ENCODE measurements at places on chromosomes 11 and 22.
A peak's percentile ranks its signal among the peaks of the same experiment; 100 is the strongest.

- no peak overlapping the region for H3K27ac ChIP-seq
- H3K4me1 ChIP-seq, result peaks cover 4% of the 10 kb centered on the region
- H3K4me3 ChIP-seq, result peak overlapping the region; percentile 62
- no peak for DNase-seq
- no peaks in the 10 kb centered on the region for H3K36me3 ChIP-seq
- peaks cover 8% of the 10 kb centered on the region for H3K27me3 ChIP-seq
These were observed 1.4 kb downstream of the CDKN1C start for GRCh38 chr11:2883979-2884815.

DNA sequence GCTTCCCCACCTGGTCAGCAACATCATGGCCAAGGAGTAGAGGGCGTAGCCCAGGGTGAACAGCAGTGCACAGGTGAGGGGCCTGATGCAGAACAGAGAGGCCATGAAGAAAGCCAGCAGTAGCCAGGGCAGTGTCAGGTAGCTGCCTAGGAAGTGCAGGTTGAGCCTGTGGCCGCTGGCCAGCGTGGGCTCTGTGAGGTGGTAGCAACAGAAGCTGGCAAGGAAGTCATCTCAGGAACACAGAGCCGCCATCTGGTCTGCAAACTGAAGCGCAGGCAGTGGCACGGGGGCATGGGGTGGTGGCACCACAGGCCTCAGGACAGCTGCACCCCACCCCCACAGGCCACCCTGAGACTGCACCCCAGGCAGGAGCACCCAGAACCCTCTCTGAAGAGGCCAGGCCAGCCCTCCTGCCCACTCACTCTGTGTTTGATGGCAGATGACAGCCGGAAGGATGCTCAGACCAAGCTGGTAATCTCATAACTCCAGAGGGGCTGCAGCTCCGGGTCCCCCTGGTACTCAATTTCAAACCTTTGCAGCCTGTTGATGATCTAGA, 95.3 kb downstream of the MED15 start:
- no peak for DNase-seq
- H3K36me3 ChIP-seq, result no peaks in the 10 kb centered on the region
- no peaks in the 10 kb centered on the region for H3K27me3 ChIP-seq

DNA sequence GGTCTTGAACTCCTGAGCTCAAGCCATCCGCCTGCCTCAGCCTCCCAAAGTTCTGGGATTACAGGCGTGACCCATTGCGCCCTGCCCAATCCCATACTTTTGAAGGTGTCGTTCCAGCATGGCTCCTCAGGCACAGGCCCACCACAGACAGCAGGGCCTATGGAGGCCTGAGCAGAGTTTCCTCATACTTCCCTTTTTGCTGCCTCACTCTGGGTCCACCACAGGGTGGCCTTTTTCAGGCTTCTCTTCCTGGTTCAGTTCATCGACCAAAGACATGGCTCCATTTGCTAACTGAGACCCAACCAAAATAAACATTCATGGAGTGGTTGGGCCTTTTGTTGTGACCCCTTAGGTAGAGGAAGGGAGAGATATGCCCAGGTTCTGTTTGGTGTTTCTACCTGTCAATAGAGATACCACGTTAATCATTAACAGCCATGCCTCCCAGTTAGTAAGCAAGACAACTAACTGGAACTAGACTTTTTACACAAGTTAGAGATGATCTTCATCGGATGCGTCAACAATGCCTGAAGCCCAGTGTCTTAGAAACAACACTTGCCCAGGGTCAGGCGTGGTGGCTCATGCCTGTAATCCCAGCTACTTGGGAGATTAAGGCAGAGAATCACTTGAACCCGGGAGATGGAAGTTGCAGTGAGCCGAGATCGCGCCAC, 35.1 kb downstream of the TRIOBP start:
- peak; percentile 80 for DNase-seq
- no peak overlapping the region for H3K4me3 ChIP-seq
- peak overlapping the region; percentile 81 for H3K27ac ChIP-seq

GRCh38 chr11:100705447-100705846, 18.4 kb downstream of the ARHGAP42 start:
- no peak overlapping the region for H3K27ac ChIP-seq
- no peaks in the 10 kb centered on the region for H3K36me3 ChIP-seq
- H3K4me3 ChIP-seq, result no peak overlapping the region
- DNase-seq, result no peak
- H3K27me3 ChIP-seq, result no peaks in the 10 kb centered on the region
- no peaks in the 10 kb centered on the region for H3K4me1 ChIP-seq

DNA sequence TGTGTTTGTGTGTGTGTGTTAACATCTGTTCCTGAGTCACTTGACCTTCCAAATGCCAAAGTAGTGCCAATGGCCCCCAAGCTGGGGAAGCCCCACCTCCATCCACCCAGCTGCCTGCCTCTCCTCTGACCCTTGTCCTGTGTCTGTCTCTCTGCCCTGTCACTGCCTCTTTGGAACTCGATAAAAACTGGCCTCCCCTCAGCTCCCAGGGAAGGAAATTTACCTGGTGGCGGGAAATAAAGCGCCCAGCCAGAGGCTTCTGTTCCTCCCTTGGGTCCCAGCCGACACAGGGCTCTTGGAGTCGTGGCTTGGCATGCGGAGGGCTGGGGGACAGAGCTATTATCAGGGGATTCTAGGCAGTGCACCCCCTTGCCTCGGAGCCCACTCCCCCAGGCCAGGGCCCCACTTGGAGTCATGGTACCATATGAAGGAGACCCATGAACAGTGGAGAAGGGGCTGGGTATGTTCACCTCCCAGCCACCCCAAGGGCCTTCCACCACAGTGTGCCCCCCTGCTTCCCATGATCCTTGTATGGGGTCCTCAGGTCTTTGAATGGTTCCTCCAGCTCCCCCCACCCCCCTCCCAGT, 6.2 kb downstream of the KCNC1 start:
- H3K36me3 ChIP-seq, result no peaks in the 10 kb centered on the region
- no peaks in the 10 kb centered on the region for H3K4me1 ChIP-seq
- no peak for DNase-seq
- H3K4me3 ChIP-seq, result no peak overlapping the region

DNA sequence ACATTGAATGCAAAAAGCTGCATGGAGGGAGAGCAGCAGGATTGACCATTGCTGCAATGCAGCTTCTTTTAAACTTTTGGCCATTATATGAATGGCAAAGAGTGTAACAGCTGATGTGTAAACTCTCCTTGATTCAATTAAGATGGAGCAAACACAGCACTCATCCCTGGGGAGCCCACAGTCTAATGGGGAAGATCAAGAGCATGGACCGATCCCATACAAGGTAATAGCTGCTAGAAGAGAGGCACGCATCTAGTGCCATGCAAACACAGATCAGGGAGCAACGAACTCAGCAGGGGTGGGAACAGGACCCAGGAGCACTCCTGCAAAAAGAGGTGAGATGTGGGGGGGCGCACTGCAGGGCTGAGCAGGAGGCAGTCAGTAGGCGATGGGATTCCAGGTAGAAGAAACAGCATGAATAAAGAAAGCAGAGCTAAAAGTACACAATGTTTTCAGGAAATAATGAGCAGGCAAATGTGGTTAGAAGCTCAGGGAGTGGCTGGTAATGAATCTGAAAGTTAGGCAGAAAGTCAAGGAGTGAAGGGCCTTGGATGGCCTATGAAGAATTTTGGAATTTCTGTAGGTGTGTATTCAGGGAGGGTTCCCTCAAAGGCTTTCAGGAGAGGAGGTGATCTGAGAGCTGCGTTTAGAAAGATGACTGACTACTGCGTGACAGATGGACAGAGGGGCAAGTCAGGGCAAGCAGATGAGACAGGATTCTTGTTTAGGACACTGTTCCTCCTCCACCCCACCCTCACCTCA, 17.2 kb upstream of the BMAL1 start:
- H3K27me3 ChIP-seq, result no peaks in the 10 kb centered on the region
- no peak overlapping the region for H3K4me3 ChIP-seq
- H3K27ac ChIP-seq, result no peak overlapping the region

DNA sequence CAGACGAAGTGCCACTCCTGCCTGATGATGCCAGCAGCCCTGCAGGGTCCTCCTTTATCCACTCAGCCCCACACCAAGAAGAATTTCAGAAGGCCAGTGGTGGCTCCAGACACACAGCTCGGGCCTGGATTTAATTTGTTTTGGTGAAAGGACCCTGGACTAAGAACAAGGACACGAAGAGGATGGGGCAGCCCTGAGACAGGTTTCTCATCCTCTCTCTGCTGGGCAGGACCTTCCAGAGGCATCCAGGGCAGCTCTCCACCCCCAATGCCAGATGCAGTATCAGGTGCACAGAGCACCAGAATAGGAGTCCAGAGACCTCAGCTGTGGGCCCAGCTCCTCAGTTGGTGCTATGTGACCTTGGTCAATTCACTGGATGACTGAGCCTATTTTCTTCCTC, 72.0 kb downstream of the TRIM29 start:
- H3K36me3 ChIP-seq, result no peaks in the 10 kb centered on the region
- no peak overlapping the region for H3K27ac ChIP-seq
- no peak for DNase-seq

DNA sequence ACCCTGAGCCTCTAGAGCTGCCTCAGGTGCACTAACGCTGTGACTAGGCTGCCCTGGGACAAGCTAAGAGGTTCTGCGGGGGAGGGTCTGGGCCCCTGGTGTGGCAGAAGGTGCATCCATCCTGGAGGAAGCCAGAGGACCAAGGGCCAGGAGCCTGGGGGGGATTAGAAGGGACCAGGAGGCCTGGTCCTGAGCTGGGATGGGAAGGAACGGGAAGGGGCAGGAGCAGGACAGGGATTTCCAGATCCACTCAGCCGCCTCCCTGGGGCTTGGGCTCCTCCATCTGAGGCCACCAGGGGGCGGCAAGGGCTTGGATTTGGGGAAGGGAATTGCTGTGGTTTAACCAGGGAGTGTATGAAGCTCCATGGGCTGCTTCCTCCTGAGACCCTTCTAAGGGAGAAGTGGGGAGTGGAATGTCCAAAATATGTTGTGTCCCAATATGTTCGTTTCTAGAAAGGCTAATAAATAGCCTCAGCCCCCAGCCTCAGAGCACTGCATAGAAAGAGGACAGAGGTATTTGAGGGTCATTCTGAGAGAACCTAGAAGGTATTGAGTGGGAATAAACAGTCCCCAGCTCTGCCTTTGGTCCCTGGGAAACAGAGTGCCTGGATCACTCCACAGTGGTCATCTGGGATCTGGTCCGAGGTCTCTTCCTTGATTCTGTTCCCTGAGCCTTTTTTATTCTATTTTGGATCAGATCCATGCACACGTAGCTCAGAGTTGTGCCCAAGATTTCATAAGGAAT, 17.4 kb upstream of the PRAME start:
- no peaks in the 10 kb centered on the region for H3K27me3 ChIP-seq
- H3K36me3 ChIP-seq, result no peaks in the 10 kb centered on the region
- no peak overlapping the region for H3K27ac ChIP-seq
- H3K4me1 ChIP-seq, result no peaks in the 10 kb centered on the region

DNA sequence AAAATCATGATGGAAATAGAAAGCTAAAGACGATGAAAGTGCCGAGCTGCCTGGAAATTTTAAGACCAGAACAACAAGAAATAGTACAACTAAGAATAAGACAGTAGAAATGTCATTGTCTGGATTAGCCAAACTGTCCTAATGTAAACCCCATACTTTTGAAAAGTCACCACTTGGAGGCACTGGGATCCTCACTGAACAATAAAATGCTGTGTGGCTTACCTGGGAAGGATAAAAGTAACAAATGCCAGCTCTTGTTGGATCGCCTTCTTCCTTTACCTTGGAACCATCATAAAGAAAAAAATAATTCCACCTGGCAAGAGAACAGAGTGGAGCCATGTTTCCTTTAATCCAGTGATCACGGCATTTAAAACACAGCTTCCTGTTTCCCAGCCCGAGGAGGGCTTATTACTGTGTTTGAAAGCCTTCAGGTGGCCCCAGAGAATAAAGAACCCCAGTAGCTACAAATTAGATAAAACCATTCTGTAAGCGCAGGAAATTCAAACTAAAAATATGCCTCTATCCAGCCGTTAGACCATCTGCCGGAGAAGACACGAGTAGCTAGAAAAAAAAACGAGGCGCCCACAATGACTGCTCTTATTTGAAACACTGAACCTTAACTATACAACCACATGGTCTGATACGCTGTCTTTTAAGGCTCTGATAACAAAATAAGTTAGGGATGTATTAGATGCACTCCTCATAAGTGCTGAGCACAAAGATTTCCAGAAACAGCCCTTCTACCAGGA, 4.4 kb downstream of the HPS4 start:
- peak overlapping the region; percentile 17 for H3K4me3 ChIP-seq
- DNase-seq, result no peak
- H3K4me1 ChIP-seq, result peaks cover 9% of the 10 kb centered on the region
- H3K27me3 ChIP-seq, result no peaks in the 10 kb centered on the region
- no peaks in the 10 kb centered on the region for H3K36me3 ChIP-seq

DNA sequence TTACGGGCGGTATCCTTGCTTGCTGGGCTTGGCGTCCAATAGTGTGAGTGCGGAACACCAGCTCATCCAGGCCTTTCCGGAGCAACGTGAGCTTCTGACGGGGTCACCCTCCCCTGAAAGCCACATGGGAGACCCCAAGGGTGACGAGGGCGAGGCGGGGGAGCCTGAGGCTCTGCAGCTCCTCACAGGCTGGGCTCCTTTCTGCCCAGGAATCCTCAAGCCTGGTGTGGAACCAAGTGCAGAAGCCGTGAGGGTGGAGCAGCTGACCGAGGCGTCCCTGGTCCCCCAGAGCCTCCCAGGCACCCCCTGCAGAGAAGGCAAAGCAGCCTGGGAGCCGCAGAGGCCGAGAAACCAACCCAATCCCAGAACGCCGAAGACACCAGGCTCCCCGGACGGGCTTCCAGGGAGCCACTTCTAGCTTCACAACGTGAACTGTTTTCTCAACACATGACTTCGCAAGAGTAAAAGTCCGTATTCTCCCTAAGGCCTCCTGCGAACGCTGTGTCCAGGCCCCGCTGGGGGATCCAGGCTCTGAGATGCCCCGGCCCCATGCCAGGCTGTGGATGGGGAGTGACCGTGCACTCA, 530.3 kb downstream of the BRD1 start:
- H3K27ac ChIP-seq, result no peak overlapping the region
- H3K4me3 ChIP-seq, result no peak overlapping the region
- no peaks in the 10 kb centered on the region for H3K36me3 ChIP-seq
- H3K27me3 ChIP-seq, result no peaks in the 10 kb centered on the region
- H3K4me1 ChIP-seq, result no peaks in the 10 kb centered on the region

- H3K27ac ChIP-seq, result no peak overlapping the region
- no peaks in the 10 kb centered on the region for H3K27me3 ChIP-seq
- no peaks in the 10 kb centered on the region for H3K36me3 ChIP-seq
- H3K4me3 ChIP-seq, result no peak overlapping the region
These were observed 232.5 kb downstream of the RAB38 start for GRCh38 chr11:87942786-87943185.

DNA sequence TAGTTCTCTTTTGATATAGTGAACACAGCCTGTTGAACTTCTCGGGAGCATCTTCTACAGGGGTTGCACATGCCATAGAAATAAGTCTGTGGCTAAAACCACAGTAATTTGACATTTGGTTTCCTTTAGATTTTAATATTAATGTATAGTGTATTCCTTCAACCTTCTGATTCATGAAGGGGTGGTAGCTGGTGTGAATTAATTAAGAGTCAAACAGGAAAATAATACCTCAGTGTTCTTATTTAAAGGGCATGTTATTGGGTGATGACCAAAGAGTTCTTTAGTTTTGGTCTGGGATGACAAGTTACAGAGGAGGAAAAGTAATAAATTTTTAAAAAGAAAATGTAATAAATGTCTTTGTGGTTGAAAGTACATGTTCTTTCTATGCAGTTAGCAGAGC, 86.8 kb downstream of the PDHX start:
- no peak for DNase-seq
- H3K4me1 ChIP-seq, result peaks cover 2% of the 10 kb centered on the region
- H3K36me3 ChIP-seq, result no peaks in the 10 kb centered on the region
- no peak overlapping the region for H3K4me3 ChIP-seq
- no peaks in the 10 kb centered on the region for H3K27me3 ChIP-seq

Data from colonic mucosa (tissue), 4 donors.